ENCODE measurements at places on chromosomes 4 and X.

DNA sequence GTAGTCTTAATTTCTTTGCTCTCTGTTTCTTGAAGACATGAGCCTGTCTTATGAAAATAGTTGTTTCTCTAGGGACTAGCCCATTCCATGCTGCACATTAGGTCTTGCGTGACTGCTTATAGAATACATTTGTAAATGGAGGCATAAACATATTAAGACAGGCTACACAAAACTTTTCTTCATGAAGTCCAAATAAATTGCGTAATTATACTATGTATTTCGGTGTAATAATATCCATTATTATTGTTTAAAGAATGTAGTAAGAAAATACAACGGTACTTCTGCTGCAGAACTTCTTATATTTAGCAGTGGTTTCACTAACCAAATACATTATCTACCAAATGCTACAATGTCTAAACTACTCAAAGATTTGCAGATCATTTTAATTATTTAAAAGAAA, 8.5 kb upstream of the NAA11 start:
- DNase-seq: no peak

- no peak for DNase-seq
Observed at GRCh38 chr4:24719615-24720014, 75.8 kb upstream of the SOD3 start.

DNA sequence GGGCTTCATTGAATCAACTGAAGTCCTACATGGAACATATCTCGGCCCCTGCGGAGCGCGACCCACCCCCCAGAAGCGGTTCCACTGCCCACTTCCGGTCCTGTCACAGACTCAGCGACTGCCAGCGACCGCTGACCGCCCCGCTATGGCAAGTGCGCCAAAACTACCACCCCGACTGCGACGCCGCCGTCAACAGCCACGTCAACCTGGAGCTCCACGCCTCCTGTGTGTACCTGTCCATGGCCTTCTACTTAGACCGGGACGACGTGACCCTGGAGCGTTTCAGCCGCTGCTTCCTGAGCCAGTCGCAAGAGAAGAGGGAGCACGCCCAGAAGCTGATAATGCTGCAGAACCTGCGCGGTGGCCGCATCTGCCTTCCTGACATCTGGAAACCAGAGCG, 14.8 kb upstream of the FAM47A start:
- DNase-seq: no peak

DNA sequence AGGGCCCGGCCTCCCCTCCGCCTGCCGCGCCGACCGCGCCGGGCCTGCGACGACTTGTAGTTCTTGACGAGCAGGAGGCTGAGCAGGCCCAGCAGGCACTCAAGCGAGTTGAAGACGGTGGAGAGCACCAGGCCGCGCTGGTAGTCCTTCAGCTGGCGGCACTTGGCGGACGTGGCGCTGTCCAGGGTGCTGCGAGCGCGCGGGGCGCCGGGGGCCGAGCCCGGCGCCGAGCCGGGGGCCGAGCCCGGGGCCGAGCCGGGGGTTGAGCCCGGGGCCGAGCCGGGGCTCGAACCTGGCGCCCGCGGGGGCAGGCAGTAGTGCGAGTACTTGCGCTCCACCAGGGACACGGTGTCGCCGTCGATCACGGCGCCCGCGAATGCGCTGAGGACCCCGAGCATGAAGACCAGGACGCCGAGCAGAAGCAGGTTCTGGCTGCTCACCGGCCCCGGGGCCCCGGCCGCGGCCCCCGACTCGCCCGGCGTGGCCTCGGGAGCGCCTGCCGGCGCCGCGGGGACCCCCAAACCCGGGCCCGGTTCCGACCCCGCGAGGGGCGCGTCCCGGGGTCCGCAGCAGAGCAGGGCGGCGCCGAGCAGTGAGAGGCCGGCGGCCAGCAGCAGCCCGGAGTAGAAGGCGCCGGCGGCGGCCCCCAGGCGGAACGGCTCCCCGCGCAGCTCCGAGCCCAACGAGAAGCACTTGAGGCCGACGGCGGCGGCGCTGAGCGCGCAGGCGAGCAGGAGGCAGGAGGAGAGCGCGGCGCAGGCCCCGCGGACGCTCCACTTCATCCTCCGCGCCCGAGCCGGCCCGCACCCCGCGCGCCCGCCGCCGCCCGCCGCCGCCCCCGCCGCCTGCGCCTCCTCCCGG, 584 bp downstream of the TMEM271 start:
- peak; percentile 47 for DNase-seq

DNA sequence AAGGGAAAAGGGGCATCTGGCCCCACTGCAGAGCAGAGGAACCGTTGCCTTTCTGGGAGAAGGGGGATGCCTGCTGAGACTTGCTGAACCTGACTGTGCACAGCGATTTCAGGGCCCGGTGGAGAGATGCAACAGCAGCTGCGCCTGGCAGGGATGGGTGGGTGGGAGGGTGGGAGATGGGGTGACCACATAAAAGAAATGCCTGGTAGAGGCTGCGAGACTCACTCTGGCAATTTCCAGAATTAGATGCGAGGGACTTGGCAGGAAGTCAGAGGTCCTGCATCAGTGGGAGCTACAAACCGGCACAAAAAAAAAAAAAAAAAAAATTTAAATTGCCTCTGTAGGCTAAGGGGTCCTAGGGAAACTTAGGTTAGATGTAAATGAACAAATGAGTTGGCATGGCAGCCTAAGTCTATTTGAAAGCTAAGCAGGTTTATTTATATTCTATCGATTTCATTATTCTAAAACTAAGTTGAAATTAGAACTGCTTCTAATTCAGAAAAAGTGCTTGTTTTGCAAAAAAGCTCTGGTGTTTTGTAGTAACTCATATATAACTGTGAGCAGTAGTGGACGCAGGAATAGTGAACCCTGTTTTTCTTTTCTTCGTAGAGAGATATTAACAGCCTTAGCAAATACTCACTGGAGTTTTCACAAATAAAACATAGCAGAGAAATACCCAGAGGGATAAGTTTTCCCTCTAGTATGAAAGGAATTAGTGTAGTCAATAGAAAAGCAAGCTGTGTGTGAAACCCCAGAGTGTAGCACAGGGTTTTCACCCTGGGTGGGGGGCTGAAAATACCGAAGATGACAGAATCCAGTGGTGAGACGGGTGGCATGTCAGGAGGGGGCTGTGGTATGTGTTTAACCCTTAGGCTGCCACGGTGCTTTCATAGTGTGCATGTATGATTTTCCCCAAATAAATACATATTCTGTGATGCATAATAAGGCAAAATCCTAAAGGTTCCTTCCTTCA, 130.1 kb downstream of the EGF start:
- peak; percentile 12 for DNase-seq

DNA sequence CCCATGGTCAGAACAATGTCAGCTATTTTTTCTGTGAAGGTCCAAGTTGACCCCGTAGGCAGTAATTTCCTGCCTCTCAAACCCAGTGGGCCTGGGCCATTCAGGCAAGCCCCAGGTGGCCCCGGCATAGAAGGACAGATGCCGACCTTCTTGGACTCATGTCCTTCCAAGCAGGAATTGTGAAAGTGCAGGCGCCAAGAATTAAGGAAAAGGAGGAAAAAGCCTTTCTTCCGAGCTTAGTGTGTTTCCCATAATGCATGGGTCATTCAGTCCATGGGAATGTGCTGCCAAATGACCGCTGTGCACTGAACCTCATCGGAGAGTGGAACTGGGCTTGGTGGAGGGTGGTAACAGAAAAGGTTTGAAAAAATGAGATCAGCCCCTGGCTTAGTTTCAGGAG, 196.5 kb upstream of the HS3ST1 start:
- no peak for DNase-seq

DNA sequence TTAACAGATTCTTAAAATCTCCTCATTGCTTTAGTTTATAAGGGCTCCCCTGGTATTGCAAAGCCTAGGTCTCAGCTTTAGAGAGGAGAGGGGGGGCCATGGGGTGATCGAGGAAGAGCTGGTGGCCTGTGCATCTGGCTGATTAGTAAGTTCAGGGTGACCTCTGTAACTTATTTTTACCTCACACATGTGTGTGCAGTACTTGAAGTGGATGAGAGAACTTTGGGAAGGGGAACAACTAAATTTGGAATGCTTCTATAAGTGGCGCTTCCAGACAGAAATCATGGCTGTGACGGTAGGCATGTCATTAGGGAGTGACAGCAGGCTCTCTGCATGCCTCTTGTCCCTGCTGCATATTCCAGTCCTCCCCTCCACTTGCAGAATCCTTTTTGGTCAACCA, 41.9 kb downstream of the FRAS1 start:
- no peak for DNase-seq

DNA sequence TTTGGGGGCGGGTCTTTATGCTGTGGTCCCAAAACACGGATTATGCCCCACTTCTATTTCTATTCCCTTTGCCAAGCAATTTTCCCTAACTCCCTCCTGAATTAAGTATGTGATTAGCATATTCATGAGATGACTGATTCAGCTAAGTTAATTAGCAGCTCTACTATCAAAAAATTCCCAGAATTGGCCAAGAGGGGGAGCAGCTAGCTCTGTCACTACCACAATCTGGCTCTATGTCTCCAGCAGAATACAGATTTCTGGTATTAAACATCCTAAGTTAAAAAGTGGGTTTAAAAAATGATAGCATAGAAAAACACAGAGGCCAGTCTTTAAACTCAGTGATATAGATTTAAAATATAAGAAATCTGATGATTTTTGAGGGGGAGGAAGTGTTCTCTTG, 80.3 kb downstream of the GPC4 start:
- peak; percentile 28 for DNase-seq

DNA sequence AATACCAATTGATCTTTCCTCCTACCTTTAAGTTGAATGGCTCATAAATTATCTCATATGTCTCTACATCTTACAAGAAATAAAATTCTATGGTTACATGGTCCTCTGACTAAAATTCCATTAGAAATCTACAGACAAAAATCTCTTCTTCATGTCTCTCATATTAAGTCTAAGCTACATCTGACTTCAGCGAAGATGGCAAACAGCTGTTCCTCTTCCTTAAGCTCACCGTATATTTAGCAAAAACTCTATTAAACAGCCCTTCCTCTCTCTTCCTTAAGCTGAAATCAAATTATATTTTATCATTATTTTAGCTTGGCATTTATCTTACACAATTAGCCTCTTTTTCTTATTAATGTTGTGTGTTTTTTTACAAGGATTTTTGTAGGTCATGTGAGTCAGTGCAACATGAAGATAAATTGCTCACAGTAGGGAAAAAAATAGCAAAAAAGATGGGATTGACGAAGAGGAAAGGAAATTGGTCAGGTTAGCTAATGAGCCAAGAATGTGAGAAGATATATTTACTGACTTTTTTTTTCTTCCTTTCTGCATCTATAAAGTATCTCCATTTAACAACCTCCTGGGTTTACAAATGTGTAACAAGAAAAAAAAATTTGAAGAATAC, 2412.8 kb downstream of the ARAP2 start:
- peak; percentile 68 for DNase-seq

DNA sequence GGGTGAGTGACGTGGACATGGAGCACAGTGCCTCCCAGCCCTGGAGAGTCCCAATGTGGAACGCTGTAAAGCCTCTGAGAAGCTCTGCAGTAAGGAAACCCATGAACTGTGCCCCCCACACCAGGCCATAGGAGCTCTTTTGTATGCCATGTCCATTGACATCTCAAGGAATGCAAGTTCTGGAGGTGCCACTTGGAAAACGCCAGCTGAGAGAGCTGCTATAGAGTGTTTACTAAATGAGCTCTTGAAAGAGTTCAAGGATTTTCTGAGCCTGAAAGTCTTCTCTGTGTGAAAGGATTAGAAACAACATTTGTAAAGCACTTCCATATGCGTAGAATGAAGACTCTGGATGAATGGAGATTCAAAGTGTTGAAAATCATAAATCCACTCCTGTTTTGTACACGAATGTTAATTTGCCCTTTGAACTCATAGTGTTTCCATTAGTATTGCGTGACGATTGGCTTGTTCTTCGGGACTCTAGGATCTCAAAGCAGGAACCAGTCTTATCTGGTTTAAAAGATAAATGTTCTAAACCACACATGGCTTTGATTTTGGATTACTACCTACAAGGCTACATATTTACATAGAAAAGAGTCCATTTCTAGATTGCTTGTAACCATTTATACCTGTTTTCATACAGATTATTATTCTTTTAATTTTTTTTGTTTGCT, 41.8 kb upstream of the STOX2 start:
- DNase-seq: no peak

- no peak for DNase-seq
Observed at GRCh38 chrX:134558133-134558532, 98.2 kb downstream of the HPRT1 start.

Data from AG10803 (cell line).